ENCODE measurements at places on chromosomes 2 and 18. TPM values are rescaled to one million over a fixed set of nuclear protein-coding genes. Genes with fewer than 3 reads are reported as not detected.

DNA sequence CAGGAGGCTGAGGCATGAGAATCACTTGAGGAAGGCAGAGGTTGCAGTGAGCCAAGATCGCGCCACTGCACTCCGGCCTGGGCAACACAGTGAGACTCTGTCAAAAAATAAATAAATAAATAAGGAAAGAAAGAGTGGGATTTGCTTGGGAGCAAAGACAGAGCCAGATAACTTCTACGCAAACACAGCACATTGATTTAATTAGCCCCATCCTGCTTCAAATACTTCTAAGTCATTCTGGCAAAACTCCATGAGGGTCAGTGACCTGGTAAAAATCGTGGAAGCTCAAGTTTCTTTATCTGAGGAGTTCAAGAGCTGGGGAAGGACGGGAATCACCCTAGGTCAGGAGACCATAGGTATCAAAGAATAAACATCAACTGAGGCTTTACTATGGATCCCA, 70.6 kb upstream of the TCF7L1 start:
- H3K4me1 ChIP-seq = peaks cover 34% of the 10 kb centered on the region
- H3K36me3 ChIP-seq = peaks cover 3% of the 10 kb centered on the region
- no peak for DNase-seq
- H3K27ac ChIP-seq = no peak overlapping the region

DNA sequence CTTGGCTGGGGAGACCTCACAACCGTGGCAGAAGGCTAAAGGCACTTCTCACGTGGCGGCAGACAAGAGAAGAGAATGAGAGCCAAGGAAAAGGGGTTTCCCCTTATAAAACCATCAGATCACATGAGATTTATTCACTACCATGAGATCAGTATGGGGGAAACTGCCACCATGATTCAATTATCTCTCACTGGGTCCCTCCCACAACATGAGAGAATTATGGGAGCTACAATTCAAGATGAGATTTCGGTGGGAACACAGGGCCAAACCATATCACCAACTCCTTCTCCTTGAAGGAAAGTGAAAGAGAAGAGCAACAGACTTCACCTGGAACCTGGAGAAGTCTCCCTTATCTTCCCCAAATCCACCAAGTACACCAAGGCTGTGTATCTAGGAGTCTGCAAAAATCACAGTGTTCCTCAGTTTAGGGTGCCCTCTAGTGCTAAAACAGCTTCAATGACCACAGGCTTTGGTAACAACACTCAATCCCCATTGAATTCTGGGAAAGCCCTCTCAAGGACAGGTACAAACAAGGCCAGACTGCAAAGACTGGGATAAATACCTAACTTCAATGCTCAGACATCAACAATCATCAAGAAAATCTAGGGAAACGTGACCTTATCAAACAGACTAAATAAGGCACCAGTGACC, 148.8 kb upstream of the SRD5A2 start:
- no peaks in the 10 kb centered on the region for H3K4me1 ChIP-seq
- H3K4me3 ChIP-seq = no peak overlapping the region
- no peaks in the 10 kb centered on the region for H3K36me3 ChIP-seq
- H3K27ac ChIP-seq = no peak overlapping the region

DNA sequence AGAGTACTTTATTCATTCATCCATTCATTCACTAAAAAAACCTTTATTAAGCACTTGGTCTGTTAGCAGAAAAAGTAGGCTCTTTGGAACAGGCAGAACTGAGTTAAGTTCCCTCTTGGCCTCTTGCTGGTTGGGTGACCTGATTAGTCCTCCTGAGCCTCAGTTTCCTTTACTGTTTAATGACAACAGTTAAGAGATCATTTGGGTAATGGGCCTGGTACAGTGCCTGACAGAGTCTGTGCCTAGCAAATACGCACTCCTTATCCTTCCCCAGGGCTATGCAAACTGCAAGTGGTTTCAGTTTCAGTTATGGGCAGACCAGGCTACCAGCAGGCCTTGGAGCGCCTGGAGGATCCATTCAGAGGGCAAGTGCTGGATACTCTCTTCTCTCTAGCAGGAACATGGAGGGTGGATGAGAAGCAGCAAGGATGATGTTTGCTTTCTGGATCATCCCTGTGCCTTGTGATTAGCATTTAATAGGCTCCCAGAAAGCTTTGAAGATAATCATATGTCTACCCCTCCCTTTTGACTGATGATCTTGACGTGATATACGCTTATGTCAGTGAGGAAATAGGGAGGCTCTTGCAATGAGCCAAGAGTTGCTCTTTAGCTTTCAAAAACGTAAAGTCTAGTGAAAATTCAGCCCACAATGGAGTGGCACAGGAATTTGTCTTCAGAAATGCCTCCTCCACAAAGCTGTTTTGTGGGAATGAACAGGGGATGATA, 12.4 kb upstream of the TAF1B start:
- H3K27ac ChIP-seq = no peak overlapping the region
- no peaks in the 10 kb centered on the region for H3K36me3 ChIP-seq
- H3K27me3 ChIP-seq = peaks cover 5% of the 10 kb centered on the region

- no peak overlapping the region for H3K27ac ChIP-seq
- H3K36me3 ChIP-seq = no peaks in the 10 kb centered on the region
- DNase-seq = no peak
- no peak overlapping the region for H3K4me3 ChIP-seq
Observed at GRCh38 chr2:77867146-77867545, 345.0 kb upstream of the LRRTM4 start.

DNA sequence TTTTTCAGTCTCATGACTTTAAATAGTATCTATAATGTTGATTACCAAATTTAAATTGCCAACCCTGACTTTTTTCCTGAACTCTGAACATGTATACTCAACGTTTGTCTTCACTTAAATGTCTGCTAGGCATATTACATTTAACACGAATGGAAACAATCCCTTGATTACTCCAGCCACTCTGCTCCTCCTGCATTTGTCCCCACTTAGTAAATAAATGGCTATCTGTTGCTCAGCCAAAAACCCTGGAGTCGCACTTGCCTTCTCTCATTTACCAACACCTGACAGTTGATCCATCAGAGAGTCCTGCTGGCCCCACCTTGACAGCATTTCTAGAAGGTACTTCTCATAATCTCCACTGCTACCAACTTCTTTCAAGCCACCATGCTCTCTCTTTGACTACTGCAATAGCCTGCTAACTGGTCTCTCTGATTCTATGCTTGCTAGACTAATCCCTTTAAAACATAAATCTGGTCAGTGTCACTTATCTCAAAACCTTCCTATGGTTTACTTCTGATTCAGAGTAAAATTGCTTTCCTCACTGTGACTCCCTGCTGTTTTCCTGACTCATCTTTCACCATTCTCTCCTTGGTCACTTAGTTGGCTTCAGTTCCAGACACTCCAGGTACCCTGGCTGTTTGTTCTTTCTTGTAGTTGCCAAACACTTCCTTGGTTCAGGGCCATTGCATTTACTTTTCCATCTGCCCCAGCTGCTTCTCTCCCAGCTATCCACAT, 31.9 kb downstream of the SPAG16 start:
- no peaks in the 10 kb centered on the region for H3K27me3 ChIP-seq
- H3K4me3 ChIP-seq = no peak overlapping the region
- DNase-seq = no peak
- H3K4me1 ChIP-seq = peaks cover 24% of the 10 kb centered on the region
- no peak overlapping the region for H3K27ac ChIP-seq

GRCh38 chr2:33496150-33496549, 19.7 kb downstream of the RASGRP3 start:
- DNase-seq = no peak
- no peaks in the 10 kb centered on the region for H3K27me3 ChIP-seq
- H3K36me3 ChIP-seq = no peaks in the 10 kb centered on the region
- no peak overlapping the region for H3K4me3 ChIP-seq

DNA sequence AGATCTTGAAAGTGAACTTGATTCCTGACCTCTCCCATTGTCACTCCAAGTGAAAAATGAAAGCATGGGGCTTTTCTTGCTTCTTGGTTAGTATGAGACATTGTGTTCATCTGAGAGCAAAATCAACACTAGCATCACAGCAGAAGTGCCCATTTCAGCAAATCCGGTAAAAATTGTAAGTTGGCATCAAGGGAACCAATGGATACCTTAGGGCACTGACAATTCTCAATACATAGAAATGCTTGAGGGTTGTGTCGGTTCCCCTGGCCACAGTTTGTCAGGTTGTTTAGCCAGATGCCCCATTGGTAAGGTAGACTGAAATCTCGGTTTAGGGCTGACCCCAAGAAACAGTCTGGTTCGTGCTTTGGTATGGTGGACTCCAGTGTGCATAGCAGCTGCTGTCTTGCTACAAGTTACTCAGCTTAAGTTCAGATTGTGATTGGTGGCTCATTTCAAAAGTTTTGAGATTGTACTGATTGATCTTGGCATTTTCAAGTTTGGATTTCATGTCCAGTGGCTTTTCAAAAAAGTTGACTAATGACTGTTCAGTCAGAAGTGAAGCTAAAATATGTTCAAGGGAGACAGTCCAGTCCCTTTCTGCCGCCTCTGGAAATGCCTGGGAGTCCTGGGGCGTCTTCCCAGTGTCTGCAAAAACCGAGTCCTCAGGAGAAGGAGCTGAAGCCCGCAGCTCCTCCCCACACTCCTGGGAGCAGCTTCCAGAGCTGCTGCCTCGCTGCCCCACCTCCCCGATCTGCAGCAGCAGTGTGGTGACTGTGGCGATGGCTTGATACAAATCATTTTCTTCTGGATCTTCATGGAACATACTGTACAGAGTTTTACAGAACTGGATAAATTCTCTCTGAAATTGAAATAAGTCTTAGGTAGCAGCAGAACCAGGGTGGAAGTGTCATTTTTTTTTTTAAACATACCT, 5.6 kb downstream of the RPL31 start:
- peaks cover 37% of the 10 kb centered on the region for H3K4me1 ChIP-seq
- DNase-seq = no peak
- peak overlapping the region; percentile 8 for H3K27ac ChIP-seq
- no peak overlapping the region for H3K4me3 ChIP-seq

- DNase-seq = no peak
- H3K27me3 ChIP-seq = peaks cover 12% of the 10 kb centered on the region
- no peak overlapping the region for H3K27ac ChIP-seq
- no peaks in the 10 kb centered on the region for H3K36me3 ChIP-seq
Observed at GRCh38 chr2:15588329-15588919, 3.2 kb upstream of the DDX1 start.

DNA sequence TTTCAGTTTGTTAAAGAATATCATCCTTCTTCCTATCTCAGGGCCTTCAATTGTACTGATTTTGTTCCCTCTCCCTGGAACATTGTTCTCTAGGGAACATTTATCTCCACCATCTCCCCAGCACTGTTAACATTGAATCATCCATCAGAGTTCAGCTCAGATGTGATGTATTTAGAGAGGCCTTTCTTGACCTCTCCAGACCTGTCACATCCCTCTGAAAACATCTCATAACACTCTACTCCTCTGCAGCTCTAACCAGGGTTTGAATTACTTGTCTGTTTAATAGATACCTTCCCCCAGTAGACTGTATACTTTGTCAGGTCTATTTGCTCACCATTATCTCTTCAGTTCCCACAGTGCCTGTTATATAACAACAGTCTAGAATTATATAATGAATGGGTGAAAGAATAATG, 98.6 kb downstream of the GALNT1 start:
- H3K36me3 ChIP-seq = peaks cover 47% of the 10 kb centered on the region
- H3K27me3 ChIP-seq = no peaks in the 10 kb centered on the region
- DNase-seq = no peak
- no peak overlapping the region for H3K27ac ChIP-seq

DNA sequence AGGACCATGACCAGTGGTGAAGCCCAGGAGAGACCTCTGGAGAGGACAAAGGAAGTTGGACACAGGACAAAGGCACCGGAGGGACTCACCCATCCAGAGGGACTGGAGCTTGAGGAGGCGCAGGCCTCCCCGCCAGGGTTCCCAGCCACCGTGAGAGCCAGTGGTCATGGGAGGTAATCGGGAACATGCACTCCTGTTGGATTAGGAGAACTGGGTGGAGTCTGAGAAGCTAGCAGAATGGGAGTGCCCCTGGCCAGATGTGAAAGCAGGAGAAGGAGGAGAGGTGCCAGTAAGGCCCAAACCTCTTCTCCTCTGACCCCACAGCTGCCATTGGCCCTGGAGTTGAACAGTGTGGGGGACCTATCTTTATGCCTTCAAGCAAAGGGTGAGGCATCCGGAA, 20.3 kb downstream of the POU3F3 start:
- H3K4me3 ChIP-seq = no peak overlapping the region
- peaks cover 22% of the 10 kb centered on the region for H3K4me1 ChIP-seq
- peak; percentile 63 for DNase-seq
- H3K36me3 ChIP-seq = no peaks in the 10 kb centered on the region

DNA sequence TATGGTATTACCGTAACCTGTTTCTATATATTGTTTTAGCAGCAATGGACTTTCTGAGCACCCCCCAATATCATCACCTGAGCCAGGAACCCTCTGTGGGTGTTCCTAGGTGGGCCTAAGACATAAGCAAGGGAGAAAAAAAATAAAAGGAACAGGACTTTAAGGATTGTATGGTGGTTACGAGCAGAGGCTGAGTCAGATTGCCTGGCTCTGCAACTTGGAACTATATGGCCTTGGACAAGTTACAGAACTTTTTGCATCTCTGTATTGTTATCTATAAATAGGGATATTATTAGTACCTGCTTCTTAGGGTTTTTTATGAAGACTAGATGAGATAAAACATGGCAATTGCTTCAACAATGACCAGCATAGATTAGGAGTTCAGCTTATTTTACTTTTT, 34.9 kb downstream of the MFSD6 start:
- no peak for DNase-seq
- no peaks in the 10 kb centered on the region for H3K36me3 ChIP-seq
- H3K27me3 ChIP-seq = no peaks in the 10 kb centered on the region
- peaks cover 4% of the 10 kb centered on the region for H3K4me1 ChIP-seq
- no peak overlapping the region for H3K4me3 ChIP-seq
- H3K27ac ChIP-seq = no peak overlapping the region

- H3K4me1 ChIP-seq = peaks cover 23% of the 10 kb centered on the region
- no peak for DNase-seq
- H3K4me3 ChIP-seq = no peak overlapping the region
- no peak overlapping the region for H3K27ac ChIP-seq
- peaks cover 21% of the 10 kb centered on the region for H3K36me3 ChIP-seq
- H3K27me3 ChIP-seq = no peaks in the 10 kb centered on the region
Observed at GRCh38 chr18:56721031-56721430, 69.9 kb downstream of the WDR7 start.

DNA sequence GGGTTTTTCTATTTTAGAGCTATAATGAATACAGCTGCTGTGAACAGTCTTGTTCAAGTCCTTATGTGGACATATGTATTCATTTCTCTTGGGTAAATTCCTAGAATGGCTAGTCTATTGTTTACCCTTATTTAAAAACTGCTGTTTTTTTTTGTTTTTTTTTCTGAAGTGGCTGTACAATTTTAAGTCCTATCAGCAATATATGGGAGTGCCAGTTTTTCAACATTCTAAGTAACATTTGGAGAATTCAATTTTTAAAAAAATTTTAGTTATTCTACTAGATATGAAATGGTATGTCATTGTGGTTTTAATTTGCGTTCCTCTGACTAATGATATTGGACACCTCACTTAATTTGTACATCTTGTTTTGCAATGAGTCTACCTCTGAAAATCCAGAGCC, 349.7 kb downstream of the SATB2 start:
- no peaks in the 10 kb centered on the region for H3K36me3 ChIP-seq
- peaks cover 7% of the 10 kb centered on the region for H3K27me3 ChIP-seq
- no peaks in the 10 kb centered on the region for H3K4me1 ChIP-seq

MAB21L4 gene
- not detected for total RNA-seq

ZNF516 gene
- total RNA-seq = 36.3 TPM

ICA1L gene
- total RNA-seq = 4.9 TPM

ZNF804A gene
- total RNA-seq = not detected

Data from osteocyte (in vitro differentiated cells).